ENCODE measurements at places on chromosomes 5 and 9. TPM values are rescaled to one million over a fixed set of nuclear protein-coding genes. Genes with fewer than 3 reads are reported as not detected.

The PCDHB16 gene
- total RNA-seq, result not detected

The PCDHA1 gene
- total RNA-seq, result not detected

The FAM221B gene
- not detected for total RNA-seq

The SAXO1 gene
- not detected for total RNA-seq

The CDX1 gene
- total RNA-seq, result not detected

The PCA3 gene
- not detected for total RNA-seq

The PCDHGB6 gene
- 0.14 TPM for total RNA-seq

The NPR3 gene
- not detected for total RNA-seq

The FOXD4L4 gene
- total RNA-seq, result not detected

GRCh38 chr9:35079041-35079425, 709 bp downstream of the FANCG start:
- DNase-seq, result no peak
- H3K36me3 ChIP-seq, result peaks cover 31% of the 10 kb centered on the region
- no peaks in the 10 kb centered on the region for H3K27me3 ChIP-seq
- peak overlapping the region; percentile 99 for H3K4me3 ChIP-seq
- peaks cover 33% of the 10 kb centered on the region for H3K4me1 ChIP-seq

- no peak within 1 kb of the TSS for H3K27ac ChIP-seq
- DNase-seq, result no peak
- H3K27me3 ChIP-seq, result peaks cover 44% of the 10 kb centered on the region
- H3K36me3 ChIP-seq, result peaks cover under 1% of the 10 kb centered on the region
These were observed at the start of gene SMIM32 for GRCh38 chr5:136192526-136193321. Gene SMIM32 (minus strand): TSS chr5:136193162. CDS start chr5:136192524, 638 bp downstream.

GRCh38 chr5:118616281-118616680, 372.1 kb downstream of the DTWD2 start:
- no peak overlapping the region for H3K4me3 ChIP-seq
- no peaks in the 10 kb centered on the region for H3K27me3 ChIP-seq
- H3K4me1 ChIP-seq, result no peaks in the 10 kb centered on the region
- H3K36me3 ChIP-seq, result no peaks in the 10 kb centered on the region

- H3K36me3 ChIP-seq, result peaks cover 4% of the 10 kb centered on the region
- DNase-seq, result no peak
- H3K27ac ChIP-seq, result no peak overlapping the region
- H3K27me3 ChIP-seq, result peaks cover 7% of the 10 kb centered on the region
These were observed 137.6 kb upstream of the MAP3K1 start for GRCh38 chr5:56677690-56678305.

DNA sequence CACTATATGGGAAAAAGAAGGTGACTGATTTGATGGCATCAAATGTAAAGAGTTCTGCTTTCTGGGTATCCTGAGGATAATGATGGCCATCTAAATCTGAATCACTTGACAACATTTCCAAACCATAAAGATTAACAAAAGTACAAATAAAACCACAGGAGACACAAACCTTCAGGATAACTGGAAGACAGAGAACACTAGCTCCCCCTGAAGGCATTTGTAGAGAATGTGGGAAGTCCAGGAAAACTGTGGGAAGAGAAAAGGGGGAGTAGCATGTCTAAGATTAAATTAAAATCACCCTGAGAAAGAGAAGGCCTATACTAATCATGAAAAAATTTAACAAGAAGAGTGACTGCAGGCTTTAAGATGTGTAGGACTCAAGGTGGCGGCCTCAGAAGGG, 116.2 kb downstream of the PRELID2 start:
- no peak overlapping the region for H3K27ac ChIP-seq
- no peaks in the 10 kb centered on the region for H3K4me1 ChIP-seq
- no peak overlapping the region for H3K4me3 ChIP-seq
- no peaks in the 10 kb centered on the region for H3K36me3 ChIP-seq

- H3K36me3 ChIP-seq, result no peaks in the 10 kb centered on the region
- no peaks in the 10 kb centered on the region for H3K27me3 ChIP-seq
- H3K4me1 ChIP-seq, result no peaks in the 10 kb centered on the region
- no peak for DNase-seq
- H3K27ac ChIP-seq, result no peak overlapping the region
- H3K4me3 ChIP-seq, result no peak overlapping the region
These were observed 555.5 kb downstream of the CDH9 start for GRCh38 chr5:26482810-26483375.

DNA sequence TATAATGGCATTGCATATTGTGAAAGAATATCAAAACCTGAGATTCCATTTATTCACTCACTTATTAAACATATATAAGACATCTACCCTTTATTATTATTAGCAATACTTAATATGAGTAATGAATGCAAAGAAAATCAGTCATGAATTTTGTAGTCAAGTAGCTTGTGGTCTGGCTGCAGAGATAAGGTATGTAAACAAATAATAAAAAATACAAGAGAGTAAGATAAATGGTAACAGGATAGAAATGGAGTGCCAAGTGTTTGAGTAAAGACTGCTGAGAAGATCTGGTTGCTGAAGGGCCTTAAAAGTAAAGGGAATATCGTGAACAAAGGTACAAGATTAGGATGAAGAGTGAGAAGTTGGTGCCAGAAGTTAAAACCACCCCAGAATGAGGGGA, 18.4 kb downstream of the TRIM32 start:
- no peak for DNase-seq
- no peak overlapping the region for H3K4me3 ChIP-seq
- H3K36me3 ChIP-seq, result peaks cover 16% of the 10 kb centered on the region
- H3K27me3 ChIP-seq, result no peaks in the 10 kb centered on the region

DNA sequence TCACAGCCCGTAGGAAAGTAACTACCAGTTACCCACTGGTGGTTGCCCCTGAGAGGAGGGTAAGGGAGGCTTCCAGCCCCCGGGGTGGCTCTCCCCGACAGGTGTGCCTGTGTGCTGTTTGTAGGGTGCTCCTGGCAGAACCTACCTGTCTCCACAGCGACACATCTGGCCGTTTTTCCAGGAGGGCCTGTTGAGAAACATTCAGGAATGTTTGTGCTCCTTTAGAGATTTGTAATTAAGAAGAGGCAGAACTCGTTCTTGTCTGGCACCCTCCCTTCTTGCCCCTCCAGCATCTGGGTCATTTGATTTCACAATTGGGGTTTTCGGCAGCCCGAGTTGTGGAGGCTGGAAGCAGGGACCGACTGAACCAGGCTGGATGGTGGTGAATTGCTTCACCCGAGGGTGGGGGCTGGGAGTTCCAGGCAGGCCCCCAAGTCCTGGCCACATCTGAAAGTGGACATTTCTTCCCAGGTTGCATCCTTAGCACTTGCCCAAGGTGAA, 74.2 kb downstream of the WWC1 start:
- peaks cover 2% of the 10 kb centered on the region for H3K27me3 ChIP-seq
- no peaks in the 10 kb centered on the region for H3K36me3 ChIP-seq
- no peak overlapping the region for H3K27ac ChIP-seq
- no peak overlapping the region for H3K4me3 ChIP-seq

DNA sequence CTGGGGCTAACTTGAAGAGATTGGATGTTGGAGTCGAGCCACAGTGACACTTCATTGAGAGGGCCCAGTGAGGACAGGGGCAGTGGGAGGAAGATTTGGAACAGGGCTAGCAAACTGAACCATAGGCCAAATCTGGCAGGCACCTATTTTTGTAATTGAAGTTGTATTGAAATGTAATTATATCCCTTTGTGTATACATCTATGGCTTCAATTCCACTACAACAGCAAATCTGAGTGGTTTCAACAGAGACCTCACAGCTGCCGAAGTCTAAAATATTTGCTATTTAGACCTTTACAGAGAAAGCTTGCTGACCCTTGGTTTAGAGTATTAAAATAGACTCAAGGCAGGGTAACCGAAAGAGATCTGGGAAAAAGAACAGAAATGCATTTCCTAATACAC, 4.7 kb upstream of the TNFSF8 start:
- peaks cover 53% of the 10 kb centered on the region for H3K4me1 ChIP-seq
- H3K27ac ChIP-seq, result no peak overlapping the region
- peaks cover 8% of the 10 kb centered on the region for H3K36me3 ChIP-seq
- no peak for DNase-seq
- no peaks in the 10 kb centered on the region for H3K27me3 ChIP-seq
- no peak overlapping the region for H3K4me3 ChIP-seq

DNA sequence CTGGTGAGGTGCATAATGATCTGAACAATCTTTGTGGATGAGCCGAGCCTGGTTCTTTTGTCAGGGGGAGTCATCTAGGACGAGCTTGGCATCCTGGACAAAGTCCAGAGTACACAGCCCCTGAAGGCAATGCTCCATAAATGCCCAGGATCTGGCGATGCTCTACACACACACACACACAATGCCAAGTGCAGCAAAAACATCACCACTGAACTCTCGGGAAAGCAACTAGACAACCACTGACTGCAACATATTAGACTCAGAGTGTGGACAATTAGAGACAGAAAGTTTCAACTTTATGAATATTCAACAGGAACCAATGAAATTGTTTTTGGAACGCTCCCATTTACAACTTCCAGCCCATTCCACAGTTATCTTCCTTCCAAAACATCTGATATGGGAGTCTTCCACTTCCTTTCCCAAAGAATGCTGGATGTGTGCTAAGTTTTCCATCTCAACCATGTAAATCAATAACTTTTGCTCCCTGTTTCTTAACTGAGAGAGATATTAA, 227.6 kb upstream of the ANKRD55 start:
- H3K4me3 ChIP-seq, result no peak overlapping the region
- H3K27ac ChIP-seq, result no peak overlapping the region
- H3K27me3 ChIP-seq, result peaks cover 2% of the 10 kb centered on the region
- peaks cover 2% of the 10 kb centered on the region for H3K4me1 ChIP-seq

DNA sequence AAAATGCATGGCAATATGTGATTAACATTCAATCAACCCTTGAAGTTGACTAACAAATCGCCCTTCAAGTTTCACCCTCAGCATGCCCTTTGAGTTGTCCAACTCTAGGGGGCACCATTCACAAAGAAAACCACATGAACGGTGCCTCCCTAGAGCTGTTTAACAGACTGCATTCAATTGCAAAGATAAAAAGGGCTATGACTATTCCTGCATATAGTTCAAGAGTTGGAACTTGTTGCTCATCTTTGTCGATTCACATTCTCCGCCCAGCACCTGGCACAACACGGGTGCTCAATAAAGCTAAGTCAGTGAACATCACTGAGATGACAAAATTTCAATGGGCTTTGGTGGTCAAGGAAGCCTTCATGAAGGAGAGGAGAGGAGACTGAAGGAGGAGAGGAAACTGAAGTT, 69.6 kb upstream of the SLC30A5 start:
- no peaks in the 10 kb centered on the region for H3K36me3 ChIP-seq
- H3K27ac ChIP-seq, result no peak overlapping the region
- peaks cover 33% of the 10 kb centered on the region for H3K27me3 ChIP-seq

- peaks cover 3% of the 10 kb centered on the region for H3K36me3 ChIP-seq
- H3K27me3 ChIP-seq, result no peaks in the 10 kb centered on the region
- no peak overlapping the region for H3K27ac ChIP-seq
- no peak overlapping the region for H3K4me3 ChIP-seq
These were observed 113.8 kb upstream of the ANKRD55 start for GRCh38 chr5:56346741-56347535.

DNA sequence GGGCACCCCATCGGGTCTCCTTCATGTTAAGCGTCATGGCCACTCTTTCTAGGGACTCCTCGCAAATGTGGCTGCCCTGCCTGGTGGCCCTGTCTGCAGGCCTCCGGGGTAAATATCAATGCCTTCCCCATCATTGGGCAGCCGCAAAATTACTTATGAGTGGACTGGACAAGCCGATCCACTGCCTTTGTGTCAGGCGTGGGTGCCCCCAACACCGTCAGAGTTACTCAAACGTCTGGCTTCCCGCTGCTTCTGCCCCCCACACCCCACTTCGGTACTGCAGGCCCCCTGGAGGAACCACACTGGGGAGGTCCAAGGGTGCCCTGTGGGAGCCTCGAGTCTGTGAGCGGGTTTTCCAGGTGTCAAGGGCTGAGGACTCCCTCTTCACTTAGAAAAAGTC, 3.8 kb downstream of the LHX3 start:
- H3K4me3 ChIP-seq, result no peak overlapping the region
- H3K36me3 ChIP-seq, result peaks cover 1% of the 10 kb centered on the region
- H3K27me3 ChIP-seq, result peaks cover 47% of the 10 kb centered on the region
- H3K4me1 ChIP-seq, result peaks cover 4% of the 10 kb centered on the region
- H3K27ac ChIP-seq, result no peak overlapping the region

GRCh38 chr5:130109152-130109551, 204.9 kb downstream of the CHSY3 start:
- H3K4me1 ChIP-seq, result no peaks in the 10 kb centered on the region
- H3K27me3 ChIP-seq, result peaks cover 4% of the 10 kb centered on the region
- no peak overlapping the region for H3K4me3 ChIP-seq
- no peaks in the 10 kb centered on the region for H3K36me3 ChIP-seq
- H3K27ac ChIP-seq, result no peak overlapping the region

- no peak for DNase-seq
- H3K4me1 ChIP-seq, result no peaks in the 10 kb centered on the region
- no peaks in the 10 kb centered on the region for H3K27me3 ChIP-seq
- H3K4me3 ChIP-seq, result no peak overlapping the region
- no peaks in the 10 kb centered on the region for H3K36me3 ChIP-seq
These were observed 183.2 kb downstream of the ACTL7B start for GRCh38 chr9:108672475-108673190.

GRCh38 chr9:3036333-3036700, 192.4 kb upstream of the PUM3 start:
- no peak overlapping the region for H3K4me3 ChIP-seq
- H3K36me3 ChIP-seq, result no peaks in the 10 kb centered on the region
- H3K27ac ChIP-seq, result no peak overlapping the region
- no peak for DNase-seq
- H3K4me1 ChIP-seq, result no peaks in the 10 kb centered on the region

DNA sequence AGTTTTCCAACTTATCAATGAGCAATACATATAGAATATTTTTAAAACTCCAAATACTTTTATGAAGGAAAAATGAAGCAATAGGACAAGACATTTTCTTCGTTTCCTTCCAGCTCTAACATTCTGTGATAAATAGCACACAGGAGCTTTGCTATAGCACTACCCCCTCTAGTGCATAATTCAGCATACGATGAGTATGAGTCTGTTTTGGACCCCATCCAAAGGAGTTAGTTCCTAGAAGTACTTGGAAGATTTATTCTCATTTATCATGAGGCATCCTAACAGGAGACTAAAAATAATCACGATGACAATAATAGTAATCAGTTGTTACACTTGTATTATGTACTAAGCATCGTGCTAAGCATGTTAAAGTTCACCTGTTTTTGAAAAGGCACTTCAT, 1061.3 kb upstream of the DMAC1 start:
- H3K36me3 ChIP-seq, result no peaks in the 10 kb centered on the region
- H3K4me3 ChIP-seq, result no peak overlapping the region
- DNase-seq, result no peak
- H3K4me1 ChIP-seq, result peaks cover 2% of the 10 kb centered on the region

- peaks cover 3% of the 10 kb centered on the region for H3K4me1 ChIP-seq
- no peak for DNase-seq
- no peaks in the 10 kb centered on the region for H3K36me3 ChIP-seq
- H3K27me3 ChIP-seq, result peaks cover 8% of the 10 kb centered on the region
These were observed 129.7 kb upstream of the MTAP start for GRCh38 chr9:21672761-21673160.
